Psoas muscle (tissue), 8 donors: ENCODE measurements at places on chromosomes 11 and 22. TPM values are rescaled to one million over a fixed set of nuclear protein-coding genes. Genes with fewer than 3 reads are reported as not detected.

Gene MEI1
- polyA plus RNA-seq = not detected

Gene RFPL2
- polyA plus RNA-seq = not detected

Gene CYB561A3
- 12.1 TPM for polyA plus RNA-seq

Gene MYBPC3
- 0.13 TPM for polyA plus RNA-seq

Gene LRRC74B
- polyA plus RNA-seq = not detected

Gene PTPRCAP
- 1.3 TPM for polyA plus RNA-seq
